ENCODE measurements at places on chromosomes 2 and 18.

DNA sequence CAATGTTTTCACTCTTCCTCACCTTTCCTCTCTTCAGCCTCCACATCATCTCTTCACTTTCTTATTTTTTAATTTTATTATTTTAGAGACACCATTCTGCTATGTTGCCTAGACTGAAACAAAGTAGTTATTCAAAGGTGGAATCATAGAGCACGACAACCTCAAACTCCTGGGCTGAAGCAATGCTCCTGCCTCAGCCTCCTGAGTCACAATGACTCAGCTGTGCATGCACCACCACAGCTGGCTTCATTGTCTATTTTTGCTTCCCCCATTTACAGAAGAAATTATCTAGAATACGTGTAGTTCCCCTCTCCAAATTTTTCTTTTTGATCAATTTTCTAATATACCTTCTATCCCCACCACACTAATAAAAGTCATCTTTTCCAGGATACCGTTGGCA is 911.5 kb upstream of the SOX11 start:
- no peak for DNase-seq

GRCh38 chr2:79903222-79904000 is 390.6 kb downstream of the CTNNA2 start:
- DNase-seq = no peak

DNA sequence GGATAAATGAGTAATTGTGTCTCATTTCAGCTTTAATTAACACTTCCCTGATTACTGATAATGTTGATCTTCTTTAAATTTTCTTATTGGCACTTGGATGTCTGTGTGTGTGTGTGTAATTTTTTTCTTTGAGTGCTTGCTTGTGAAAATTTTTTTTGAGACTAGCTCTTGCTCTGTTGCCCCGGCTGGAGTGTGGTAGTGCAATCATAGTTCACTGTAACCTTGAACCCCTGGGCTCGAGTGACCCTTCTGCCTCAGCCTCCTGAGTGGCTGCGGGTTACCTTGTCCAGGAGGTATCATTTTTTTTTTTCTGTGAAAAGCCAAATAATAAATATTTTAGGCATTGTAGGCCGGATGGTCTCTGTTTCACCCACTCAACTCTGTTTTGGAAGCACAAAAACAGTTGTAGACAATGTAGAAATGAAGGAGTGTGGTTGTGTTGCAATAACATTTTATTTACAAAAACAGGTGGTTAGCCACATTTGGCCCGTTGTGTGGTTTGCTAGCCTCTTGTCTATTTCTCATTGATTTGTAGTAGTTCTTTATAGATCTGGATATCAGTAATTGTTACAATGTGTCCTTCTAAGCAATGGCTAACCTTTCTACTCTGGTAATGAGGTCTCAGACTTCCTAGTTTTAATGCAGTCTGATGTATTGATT is 7.9 kb downstream of the IL1RL2 start:
- no peak for DNase-seq

- no peak for DNase-seq
Observed at GRCh38 chr18:69401226-69401971, 711 bp downstream of the DOK6 start.

- no peak for DNase-seq
Observed at GRCh38 chr2:119180892-119181291, 22.3 kb upstream of the C1QL2 start.

DNA sequence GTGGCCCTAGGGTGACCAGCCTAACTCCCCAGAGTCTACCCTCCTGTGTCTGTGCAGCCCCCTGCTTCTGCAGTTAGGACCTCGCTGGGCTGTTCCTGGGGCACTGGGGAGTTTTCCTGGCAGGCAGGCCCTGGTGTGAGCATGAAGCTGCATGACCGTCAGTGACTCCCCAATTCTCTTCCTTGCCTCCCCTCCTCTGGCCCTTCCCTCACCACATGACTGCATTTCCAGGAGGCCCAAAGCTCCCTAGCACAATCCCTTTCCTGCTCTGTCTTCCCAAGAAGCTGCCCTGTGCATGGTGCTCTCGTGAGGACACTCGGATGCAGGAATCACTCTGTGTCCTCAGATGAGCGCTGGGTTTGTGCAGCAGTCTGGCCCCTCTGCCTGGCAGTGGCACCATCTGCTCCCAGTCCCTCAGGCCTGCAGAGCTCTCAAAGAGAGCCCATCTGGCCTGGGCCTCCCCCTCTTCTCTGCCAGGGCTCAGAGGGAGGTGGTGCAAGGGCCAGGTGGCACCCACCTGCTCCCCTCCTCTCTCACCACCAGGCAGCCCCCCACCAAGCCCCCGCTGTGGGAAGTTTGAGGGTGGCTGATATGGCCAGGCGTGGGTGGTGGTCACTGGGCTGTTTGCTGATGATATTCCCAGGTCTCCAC is 125.6 kb upstream of the HS6ST1 start:
- DNase-seq = no peak

DNA sequence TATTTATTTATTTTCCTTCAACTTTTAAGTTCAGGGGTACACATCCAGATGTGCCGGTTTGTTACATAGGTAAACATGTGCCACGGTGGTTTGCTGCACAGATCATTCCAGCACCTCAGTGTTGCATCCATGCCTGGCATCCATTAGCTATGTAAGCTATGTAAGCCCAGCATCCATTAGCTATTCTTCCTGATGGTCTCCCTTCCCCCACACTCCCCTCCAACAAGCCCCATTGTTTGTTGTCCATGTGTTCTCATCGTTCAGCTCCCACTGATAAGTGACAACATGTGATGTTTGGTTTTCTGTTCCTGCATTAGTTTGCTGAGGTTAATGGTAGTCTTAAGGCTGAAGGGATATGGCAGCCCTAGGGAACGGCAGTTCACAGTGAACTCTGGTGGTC is 203.4 kb downstream of the CTNNA2 start:
- no peak for DNase-seq

DNA sequence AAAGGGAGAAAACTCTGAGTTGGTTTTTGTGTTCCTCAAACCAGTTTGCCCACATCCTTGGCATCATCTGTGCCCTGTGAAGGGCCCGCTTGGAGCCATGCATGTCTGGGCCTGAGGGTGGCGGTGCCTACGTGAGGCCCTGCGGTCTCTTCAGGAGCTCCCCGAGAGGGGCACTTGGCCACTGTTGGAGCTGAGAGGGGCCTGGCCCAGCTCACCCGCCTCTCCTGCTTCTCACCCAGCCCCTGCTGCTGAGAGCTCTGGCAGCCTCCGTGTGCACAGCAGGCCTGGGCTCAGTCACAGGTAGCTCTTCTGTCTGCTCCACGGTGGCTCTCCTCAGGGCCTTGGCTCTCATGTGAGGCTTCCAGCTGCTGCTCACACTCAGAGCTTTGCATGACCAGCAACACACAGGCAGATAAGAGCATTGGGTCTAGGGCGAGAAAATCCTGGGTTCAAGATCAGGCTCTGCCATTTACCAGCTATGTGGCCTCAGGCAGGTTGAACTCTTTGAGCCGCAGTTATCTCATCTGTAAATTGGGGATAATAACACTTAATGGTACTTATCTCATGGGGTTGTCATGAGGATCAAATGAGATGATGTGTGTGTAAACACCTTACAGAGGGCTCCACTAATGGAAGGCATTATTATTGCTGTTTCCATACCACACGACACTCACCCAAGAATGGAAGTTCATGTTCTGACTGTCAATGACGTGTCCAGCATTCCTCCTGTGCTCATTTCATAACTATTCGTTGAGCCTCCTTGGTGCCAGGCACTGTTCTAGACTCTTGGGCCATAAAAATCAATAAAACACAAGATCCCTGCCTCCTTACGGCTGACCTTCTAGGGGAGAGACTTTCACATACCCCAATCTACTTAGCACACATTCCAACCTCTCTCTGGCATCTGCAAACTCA is 41.6 kb upstream of the PLB1 start:
- no peak for DNase-seq

DNA sequence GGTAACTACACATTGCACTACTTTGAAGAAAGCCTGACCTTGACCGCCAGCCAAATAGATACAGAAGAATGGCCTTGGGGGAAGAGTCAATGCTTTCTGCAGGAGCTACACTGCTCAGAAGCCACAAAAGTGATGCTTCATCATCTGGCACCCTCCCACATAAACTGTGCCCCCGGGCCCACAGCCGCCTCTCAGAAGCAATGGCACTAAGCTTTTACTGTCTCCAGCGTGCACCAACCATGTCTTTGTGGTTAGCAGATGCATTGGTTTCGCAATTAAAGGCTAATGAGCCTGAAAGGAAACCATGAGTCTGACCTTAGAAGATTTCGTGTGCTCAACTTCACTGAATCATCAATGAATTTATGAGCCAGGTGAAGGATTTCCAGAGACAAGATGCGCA is 209.4 kb upstream of the TRIB2 start:
- DNase-seq = no peak

GRCh38 chr2:140498360-140498759 is 1632.5 kb downstream of the LRP1B start:
- no peak for DNase-seq

- DNase-seq = no peak
Observed at GRCh38 chr2:1633936-1634587, 110.3 kb downstream of the PXDN start.

DNA sequence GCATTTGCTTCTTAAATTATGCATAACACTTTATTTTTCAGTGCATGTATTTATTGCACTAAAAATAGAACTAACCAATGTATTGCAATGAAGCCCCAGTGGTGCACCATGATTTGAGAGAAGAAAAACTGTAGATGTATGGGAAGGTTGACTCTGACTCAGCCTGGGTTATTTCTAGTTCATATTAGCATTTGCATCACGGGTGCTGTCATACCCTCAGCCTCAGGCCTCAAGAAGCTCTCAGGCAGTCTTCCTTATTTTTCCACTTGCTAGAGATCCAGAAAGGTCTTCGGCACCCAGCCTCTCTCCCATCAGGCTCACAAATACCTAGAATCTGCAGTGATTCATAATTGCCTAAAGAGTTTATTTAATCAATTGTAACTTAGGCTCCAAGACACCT is 148.0 kb downstream of the DNER start:
- DNase-seq = no peak

DNA sequence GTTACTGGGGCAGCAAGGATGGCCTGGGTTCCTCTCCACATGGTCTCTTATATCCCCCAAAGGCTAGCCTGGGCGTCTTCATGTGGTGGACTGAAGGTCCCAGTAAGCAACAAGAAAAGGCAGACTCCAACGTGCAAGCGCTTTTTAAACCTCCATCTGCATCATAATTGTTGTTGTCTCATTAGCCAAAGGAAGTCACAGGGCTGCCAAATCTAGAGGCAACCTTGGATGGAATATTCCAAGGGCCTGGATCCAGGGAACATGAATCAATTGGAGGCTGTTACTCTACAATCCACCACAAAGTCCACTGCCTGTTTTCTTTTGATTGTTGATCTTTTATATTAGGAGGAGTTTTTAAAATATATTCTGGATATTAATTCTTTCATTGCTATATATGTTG is 118.8 kb downstream of the SH3RF3 start:
- DNase-seq = no peak

GRCh38 chr18:26133652-26134051 is at the start of gene PSMA8:
Gene PSMA8, plus strand, starts transcription at chr18:26133869. Its CDS starts 97 bp downstream, at chr18:26133966.
- no peak for DNase-seq

DNA sequence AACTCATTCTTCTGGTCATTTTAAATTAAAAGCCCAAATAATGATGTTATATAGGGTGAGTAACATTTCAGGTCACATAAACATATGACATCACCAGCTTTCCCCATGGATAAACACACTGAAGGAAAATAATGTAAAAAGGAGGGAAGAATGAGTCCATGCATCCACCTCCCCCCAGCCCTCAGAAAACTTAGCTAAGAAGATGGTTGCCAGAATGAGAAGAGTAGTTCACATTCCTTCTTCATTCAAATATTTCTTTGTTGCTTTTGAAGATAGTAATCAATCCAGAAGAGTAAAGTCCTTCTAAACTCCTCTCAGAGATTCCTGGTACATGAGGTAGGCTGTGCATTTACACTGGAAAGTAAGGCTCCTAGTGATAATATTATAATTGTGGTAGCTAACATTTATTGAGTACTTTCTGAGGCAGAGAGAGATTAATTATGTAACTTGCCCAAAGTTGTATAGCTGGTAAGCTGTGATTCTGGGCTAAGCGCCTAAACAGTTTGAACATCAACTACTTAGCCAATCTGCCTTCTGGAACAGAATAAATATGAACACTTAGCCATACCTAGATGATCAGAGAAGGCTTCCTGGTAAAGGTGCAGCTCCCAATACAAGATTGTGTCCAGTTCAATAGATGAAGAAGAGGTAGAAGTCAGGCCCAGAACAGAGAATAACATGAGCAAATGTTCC is 256.7 kb upstream of the FN1 start:
- DNase-seq = no peak

DNA sequence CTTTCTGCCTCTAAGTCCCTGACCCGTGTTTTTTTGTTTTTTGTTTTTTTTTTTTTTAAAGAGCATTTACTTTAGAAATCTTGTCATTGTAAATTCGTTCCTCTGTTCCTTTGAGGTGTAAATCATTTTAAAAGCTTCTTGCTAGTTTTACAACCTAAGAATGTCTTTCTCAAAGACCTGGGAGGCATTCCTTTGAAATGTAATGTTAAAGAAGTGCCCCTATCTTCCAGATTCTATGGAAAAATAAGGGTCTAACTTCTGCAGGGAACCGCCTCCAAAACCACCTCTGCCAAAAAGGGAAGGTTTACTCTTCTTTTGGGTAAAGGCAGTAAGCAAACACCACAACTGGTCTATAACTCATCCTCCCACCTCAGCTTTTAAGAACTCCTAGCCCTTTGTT is 259.6 kb upstream of the ZNF804A start:
- no peak for DNase-seq

GRCh38 chr2:15127876-15128275 is 433.3 kb downstream of the NBAS start:
- no peak for DNase-seq

DNA sequence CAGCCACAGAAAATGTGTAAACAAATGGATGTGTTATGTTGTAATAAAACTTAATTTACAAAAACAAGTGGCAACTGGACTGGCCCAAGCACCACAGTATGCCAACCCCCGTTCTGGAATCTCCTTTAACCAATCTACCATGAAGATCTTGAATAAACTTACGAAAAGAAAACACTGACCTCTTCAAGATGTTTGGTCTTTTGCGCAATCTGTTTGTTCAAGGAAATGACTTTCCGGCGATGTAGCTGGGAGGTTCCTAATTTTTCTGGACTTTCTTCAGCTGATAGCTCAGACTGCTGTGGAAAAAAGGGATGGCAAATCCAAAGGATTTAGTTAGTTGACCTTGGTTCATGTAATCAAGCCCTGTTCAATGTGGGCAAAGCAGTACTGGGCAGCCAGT is 55.7 kb downstream of the CCDC93 start:
- DNase-seq = no peak

DNA sequence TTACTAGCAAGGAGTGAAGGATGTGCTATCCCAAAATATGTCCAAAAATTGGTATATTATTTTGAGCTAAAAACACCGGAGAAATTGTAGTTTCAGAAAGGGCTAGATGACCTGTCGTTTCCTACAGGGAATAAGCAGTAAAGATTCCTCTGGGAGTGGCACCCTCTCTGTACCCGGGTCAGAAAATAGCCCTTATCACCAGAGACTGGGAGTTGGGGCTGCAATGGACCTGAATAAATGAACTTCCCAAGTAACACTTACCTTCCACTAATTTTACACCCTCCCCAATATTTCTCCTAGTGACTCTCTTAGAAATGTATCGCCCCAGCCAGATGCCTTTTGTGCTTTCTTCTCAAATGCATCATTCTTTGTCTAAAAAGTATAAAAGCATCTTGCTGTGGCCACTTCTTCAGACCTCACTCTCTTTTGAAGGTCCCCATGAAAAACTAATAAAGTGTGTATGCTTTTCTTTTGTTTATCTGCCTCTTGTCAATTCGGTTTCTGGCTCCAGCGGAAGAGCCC is 734 bp upstream of the RMC1 start:
- DNase-seq = no peak

GRCh38 chr2:127627740-127628571 is 18.0 kb upstream of the GPR17 start:
- no peak for DNase-seq
